ENCODE measurements at places on chromosomes 5 and 9.

DNA sequence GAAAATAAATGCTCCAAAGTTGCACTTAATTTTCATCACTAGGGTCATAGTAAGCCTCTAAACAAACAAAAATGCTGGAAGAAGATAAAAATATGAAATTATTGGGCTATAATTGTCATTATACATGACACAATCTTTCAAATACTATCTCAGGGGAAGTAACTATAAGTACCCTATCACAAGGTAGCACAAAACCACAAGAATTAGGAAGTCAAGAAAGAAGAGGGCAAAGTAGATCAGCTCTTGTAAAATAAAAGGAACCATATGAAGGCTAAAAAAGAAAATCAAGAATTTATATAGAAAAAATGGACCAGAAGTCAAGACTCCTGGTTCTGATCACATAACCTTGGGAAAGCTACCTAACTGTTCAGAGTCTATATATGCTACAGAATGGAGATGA is 48.1 kb downstream of the DIAPH1 start:
- no peak for DNase-seq

- DNase-seq = no peak
These were observed 105.5 kb downstream of the PJA2 start for GRCh38 chr5:109304309-109304708.

- no peak for DNase-seq
These were observed 1448.4 kb upstream of the C9orf72 start for GRCh38 chr9:29021632-29022031.

GRCh38 chr5:162289489-162289888 is 221.9 kb downstream of the GABRG2 start:
- no peak for DNase-seq

GRCh38 chr5:149503006-149503405 is 48.2 kb downstream of the CSNK1A1 start:
- DNase-seq = no peak

GRCh38 chr5:72474516-72474915 is 32.7 kb downstream of the ZNF366 start:
- DNase-seq = no peak

DNA sequence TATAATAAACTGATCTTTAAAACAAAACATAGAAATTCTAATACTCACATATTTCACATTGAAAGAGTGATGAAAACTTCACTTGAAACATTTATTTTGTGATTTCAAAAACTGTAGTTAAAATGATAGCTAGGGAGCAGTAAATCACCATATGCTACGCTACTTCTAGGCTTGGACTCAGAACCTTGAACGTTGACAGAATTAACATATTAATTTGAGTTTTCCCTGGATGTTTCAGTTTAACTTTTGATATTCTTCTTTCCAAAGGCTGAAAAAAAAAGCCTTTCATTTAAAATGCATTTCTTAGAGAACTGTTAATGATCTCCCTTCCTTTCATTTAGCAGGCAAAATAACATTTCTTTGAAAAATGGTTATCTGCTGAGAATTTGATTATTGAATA is 307.8 kb upstream of the SGCD start:
- no peak for DNase-seq
